ENCODE measurements at places on chromosomes 13 and 19. TPM values are rescaled to one million over a fixed set of nuclear protein-coding genes. Genes with fewer than 3 reads are reported as not detected.
A peak's percentile ranks its signal among the peaks of the same experiment; 100 is the strongest.

DNA sequence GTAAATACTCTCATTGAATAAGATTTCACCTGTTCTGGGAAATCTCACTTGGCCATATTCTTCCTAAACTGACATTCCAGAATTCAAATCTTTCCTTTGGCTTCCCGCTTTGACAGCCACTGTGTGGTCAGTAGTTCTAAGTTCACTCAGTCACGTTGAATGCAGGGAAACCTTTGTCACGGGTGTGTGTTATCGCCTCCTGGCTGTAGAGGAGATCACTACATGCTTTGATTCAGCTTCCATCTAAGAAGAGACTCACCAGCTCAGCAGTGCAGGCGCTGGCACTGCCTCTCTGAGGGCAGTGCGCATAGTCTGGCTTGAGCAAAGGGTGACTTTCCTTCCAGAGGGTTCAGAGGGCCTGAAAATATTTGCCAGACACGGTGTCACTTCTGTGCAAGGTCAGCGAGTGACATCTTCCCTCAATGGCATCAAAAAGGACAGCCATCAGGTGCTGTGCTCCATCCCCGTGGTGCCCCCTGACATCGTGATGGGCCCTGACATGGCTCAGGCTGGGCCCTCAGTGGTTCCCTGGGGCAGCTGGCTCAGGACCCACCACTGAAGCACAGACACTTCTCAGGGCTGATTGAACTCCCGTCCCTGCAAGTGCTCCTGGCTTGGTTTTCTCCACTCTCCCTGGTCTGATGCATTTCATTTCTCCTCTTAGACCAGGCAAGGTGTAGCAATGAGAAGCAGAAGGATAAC is 635.4 kb upstream of the ARGLU1 start:
- no peak for DNase-seq

DNA sequence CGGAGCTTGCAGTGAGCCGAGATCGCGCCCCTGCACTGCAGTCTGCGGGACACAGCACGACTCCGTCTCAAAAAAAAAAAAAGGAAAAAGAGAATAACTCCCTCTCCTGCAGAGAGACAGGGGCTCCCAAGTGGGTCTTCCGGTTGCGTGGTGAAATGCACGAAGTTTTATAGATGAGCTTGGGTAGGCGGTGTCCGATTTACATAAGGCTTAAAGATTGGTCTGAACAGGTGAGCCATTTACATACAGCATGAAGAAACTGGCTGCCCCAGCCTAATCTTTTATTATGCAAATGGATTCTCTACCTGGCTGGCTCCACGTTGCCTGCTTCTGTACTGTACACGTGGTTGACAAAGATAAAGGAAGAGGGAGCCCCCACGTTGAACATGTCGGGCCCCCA is 19.5 kb downstream of the ADGRE2 start:
- no peak for DNase-seq

DNA sequence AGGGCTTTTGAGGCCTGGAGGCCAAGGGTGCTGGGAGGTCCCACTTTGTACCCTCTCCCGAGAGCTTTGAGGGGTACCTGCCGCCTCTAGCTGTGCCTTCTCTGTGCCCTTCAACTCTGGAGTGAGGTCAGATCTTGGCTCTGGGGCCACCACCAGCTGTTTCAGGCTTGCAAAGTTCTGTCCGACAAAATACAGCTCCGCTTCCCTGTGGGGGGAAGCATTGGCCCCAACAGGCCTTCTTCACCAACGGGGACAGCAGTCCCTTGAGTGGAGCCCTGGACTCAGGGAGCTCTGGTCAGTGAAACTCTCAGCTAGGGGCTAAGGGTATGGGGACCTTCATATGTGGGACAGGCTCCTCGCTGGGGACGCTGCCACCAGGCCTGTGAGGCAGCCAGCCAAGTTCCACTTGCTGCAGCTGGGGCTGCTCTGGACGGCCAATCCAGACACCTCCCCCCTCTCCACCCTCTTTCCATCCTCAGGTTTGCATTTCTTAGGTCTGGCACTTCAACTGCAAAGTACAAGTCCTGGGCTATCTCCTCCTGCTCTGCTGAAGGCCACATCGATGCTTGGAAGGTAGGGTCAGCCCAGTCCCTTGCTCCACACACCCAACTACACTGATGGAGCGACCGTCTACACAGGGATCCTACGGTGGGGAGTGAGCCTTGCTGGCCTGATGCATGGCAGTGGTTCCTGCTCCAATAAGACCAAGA is 46.8 kb downstream of the C13orf46 start:
- peak; percentile 88 for DNase-seq

- DNase-seq = no peak
These were observed 599 bp downstream of the C19orf12 start for GRCh38 chr19:29714371-29714952.

- DNase-seq = no peak
These were observed 1.4 kb downstream of the GRIN3B start for GRCh38 chr19:1001538-1002166.

- no peak for DNase-seq
These were observed 22.9 kb downstream of the TLE2 start for GRCh38 chr19:3006075-3006767.

- DNase-seq = no peak
These were observed 6.9 kb downstream of the PKN1 start for GRCh38 chr19:14440049-14440448.

DNA sequence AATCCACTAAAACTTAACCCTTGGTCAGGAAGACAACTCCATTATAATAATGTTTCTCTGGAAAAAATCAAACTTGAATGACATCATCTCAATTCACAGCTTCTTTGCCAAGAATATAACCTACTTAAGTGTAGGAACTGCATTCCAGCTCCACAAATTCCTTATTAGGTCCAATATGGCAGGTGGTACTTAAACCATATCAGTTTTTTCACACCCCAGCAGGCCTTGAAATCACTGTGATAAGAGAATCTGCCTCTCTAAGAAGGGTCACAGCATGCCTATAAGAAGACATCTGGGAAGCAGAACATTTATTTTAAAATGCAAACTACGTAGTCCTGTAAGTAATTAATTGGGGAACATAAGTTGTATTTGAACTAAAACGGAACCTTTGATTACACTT is 687.8 kb downstream of the DIAPH3 start:
- DNase-seq = no peak

GRCh38 chr19:10450853-10451609 is 30.7 kb downstream of the PDE4A start:
- DNase-seq = no peak

DNA sequence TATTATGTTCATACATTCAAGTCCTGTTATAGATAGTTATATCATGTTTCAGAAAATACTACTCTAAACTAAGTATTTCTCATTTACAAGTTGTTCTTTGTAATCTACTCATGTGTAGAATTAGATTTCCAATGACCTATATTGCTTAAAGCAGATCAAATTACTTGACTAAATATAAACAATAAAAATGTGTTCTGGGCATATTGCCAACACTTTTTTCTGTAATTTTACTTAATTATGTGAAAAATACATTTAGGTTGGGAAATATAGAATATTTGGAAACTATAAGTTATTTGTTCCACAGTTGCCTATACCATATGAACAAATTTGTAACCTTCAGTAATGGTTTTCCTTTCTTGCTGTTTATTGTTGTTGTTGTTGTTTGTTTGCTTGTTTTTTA is 275.2 kb upstream of the PCDH9 start:
- DNase-seq = no peak

The KLK3 gene
- not detected for total RNA-seq

The LGALS14 gene
- not detected for total RNA-seq

The GJB2 gene
- total RNA-seq = 217 TPM

The JAK3 gene
- total RNA-seq = 10.8 TPM

The SHC2 gene
- 26.0 TPM for total RNA-seq

The SKA3 gene
- 5.4 TPM for total RNA-seq

The RXFP2 gene
- total RNA-seq = not detected

The TNNT1 gene
- total RNA-seq = 9.1 TPM

The MRPL4 gene
- total RNA-seq = 55.0 TPM

The PRTN3 gene
- total RNA-seq = not detected

Measured in vagina (tissue), 2 donors.